Pons (tissue), 1 donor: ENCODE measurements at places on chromosomes 2 and 18.

GRCh38 chr2:2974982-2975381 is 402.6 kb downstream of the EIPR1 start:
- DNase-seq = no peak

DNA sequence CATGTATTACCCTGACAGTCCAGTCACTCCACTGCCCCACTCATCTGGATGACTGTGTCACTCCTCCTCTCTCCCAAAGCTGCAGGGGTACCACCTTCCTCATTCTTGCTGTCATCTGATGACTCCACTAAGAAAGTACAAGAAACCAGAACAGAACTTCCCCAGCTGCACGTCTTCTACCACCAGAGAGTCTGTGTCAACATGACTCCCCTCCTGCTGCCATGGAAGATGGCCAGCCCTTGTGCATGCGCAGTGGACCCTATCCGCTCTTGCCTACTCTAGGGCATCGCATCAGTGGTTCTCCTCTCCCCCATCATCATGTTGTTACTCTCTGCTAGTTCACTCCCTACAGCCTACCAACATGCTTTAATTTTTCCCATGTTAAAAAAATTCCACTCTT is 14.5 kb upstream of the ST8SIA3 start:
- no peak for DNase-seq

DNA sequence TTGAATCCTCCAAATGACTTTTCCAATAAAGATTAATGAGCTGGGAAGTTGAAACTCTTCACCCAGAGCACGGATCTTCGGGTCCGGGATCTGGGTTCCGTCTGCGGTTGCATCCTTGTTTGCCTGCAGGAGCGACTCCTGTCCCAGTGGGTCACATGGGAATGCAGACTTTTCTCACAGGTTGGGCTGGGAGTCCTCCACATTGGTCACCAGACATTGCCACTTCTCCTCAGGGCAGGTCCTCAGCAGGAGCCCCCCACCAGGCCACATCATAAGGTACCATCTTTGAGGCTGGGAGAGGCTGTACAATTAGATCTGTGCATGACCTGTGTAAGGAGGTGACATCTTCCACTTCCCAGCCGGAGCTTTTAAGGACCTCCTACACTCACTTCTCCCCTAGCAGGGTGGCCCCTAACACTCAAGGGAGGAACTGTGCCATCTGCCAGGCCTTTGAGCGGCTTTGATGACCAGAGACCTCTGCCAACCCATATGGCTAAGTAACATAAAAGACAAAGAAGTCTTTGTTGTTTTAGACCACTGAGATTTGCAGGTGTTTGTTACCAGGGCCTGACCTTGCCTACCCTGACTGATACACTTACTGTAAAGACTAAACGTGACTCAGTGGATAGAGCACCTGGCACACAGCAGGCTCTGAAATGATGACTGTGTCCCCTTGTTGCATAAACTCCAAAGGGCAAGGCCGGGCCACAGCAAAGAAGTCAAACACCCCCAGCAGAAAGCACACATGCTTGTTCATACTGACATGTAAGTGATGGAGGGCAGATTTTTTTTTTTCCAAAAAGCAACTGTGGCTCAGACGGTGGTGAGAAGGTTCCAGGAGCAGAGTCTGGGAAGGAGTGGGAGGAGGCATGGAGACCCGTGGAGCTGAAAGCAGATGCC is 7.9 kb upstream of the TEX51 start:
- DNase-seq = no peak

- DNase-seq = no peak
Observed at GRCh38 chr18:23306822-23307221, 146.3 kb upstream of the RIOK3 start.

DNA sequence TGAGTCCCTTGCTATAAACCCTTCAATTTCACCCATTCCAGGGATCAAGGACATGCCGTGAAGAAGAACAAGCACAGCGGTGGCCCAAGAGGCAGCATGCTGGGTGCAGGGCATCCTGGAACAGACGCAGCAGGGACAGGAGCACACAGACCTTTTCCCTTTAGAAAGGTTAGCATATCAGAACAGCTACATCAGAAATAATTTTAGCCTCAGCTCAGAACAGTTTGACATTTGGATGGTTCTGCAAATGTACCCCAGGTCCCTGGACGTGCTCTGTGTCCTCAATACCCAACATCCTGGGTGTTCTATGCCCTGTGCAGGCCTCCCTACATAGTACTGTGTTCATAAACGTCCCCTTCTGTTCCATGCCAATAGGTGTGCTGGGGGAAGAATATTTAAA is 80.4 kb downstream of the MYOM1 start:
- no peak for DNase-seq

DNA sequence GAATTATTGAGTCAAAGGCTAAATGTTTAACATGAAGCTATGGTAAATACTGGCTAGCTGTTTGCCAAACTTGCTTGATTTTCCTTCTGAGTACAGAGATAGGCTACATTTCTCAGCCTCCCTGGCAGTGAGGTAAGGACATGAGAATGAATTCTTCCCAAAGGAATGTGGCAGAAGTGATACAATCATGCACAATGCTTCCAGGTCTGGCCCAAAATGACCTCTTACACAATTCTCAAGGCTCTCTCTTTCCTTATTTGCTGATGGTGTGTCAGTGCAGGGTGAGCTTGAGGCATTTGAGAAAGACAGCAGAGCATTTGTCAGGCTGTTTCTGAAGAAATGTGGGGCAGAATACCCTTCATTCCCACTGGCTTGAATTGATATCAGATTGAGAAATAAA is 95.6 kb upstream of the NABP1 start:
- no peak for DNase-seq

- DNase-seq = no peak
Observed at GRCh38 chr2:144459937-144460336, 60.0 kb downstream of the ZEB2 start.
